ENCODE measurements at places on chromosomes 6 and 20.

DNA sequence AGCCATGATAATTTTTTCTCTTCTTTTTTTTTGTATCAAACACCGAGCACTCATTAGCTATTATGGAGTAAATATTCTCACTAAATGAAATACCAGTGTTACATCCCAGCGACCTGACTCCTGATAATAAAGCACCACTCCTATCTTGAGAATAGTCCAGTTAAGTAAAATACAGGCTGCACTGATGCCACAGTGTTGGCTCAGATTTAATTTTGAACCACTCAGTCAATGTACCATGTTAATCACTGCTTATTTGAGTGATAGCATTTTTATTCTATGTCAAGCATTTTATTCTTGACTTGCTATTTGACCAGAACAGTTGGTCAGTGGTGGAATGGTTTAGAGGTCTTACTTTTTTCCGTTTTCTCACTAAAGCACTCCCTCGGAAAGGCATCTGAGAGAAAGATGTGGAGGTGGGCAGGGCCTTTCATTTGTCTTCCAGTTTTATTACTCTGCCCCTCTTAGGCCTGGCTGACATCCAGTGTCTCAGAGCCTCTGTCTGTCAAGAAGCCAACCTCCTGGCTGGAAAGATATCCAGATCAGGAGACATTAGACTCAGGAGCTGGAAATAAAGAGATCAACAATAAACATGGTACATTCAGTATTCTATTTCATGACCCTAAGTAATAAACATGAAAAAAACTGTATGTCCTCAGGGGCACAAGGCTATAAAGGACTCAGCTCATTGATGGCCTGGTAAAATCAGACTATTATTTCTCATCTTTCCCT, 457.8 kb downstream of the EPM2A start:
- DNase-seq, result no peak

- no peak for DNase-seq
These were observed 47.6 kb upstream of the SMIM8 start for GRCh38 chr6:87274660-87275274.

DNA sequence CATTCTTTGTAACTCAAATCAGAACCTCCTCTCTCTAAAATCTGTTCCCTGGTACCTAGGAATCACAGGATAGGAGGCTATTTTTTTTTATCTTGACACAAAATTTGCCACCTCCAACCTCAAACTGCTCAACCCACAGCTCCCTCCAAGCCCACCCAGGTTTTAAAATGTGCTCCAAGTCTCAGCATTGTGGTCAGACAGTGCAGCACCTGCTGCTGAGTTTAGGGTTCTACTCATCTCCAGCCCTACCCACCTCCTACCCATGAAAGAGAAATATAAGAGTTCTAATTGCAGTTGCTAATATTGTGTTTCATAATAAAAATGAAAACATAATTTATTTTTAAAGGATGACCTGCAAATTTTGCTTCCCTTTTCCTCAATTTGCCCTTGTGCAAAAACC, 496.5 kb downstream of the MAFB start:
- no peak for DNase-seq

DNA sequence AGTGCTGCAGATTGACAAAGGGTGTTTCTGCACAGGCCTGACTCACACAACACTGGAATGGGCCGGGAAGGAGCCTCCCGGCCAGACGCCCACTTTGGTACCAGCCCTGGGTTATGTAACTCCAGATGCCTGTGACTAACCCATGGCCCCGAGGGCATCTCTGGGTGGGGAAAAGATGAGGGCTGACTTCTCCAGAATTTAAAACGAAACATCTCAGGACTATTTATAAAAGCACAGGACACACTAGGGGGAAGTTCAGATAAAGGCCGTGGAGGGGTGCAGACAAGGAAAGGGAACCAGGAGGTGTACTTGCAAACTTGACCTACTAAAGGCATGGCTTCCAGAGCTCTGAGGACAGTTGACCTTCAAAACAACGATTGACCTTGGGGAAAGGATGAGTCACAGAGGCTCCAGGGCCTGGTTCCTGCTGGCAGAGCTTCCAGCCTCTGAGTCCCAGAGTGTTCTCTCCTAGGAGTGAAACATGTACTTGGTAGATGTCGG, 196.9 kb downstream of the NFATC2 start:
- no peak for DNase-seq

DNA sequence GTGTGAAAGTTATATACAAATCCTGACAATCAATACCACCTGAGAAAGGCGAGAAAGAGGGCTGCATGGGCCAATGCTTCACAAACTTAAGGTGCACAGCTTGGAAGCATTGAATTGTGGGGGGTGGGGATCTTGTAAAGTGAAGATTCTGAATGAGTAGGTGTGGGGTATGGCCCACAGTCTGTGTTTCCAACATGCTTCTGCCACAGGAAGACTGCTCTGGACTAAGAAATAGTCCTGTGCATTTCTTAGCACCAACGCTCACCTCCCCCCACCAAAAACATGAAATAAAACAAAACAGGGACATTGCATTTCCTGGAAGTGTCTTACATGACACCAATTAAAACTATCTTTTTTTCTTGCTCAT, 21.9 kb upstream of the TRAM2 start:
- DNase-seq, result no peak

DNA sequence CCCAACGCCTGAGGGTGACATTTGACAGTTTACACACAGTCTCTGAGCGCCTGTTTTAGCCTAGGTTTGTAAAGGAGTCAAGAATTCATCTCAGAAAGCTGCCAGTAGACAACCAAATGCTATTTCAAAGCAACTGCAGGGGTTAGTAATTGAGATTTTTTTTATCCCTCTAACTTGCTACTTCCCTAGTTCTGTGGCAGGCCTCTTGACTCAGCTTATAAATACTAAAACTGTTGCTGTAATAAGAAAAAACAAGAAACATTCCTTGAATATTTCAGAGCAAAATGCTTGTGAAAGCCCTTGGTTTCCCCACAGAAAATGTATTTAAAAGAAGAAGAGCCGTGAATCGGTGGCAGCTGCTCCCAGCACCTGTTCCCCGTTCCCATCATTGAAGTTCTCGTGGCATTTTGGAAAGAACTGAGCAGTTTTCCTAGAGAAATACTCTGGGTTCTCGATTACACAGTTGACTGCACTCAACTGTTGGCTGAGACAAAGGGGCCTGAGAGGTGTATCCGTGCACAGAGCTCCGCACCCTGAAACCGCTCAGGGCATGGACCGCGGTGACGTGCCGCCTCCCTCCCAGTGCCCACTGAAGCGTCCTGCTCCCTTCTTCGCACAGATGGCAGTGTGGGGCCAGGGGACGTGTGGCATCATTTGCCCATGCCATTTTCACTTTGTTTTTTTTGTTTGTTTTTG, 20.9 kb downstream of the DLL1 start:
- no peak for DNase-seq

DNA sequence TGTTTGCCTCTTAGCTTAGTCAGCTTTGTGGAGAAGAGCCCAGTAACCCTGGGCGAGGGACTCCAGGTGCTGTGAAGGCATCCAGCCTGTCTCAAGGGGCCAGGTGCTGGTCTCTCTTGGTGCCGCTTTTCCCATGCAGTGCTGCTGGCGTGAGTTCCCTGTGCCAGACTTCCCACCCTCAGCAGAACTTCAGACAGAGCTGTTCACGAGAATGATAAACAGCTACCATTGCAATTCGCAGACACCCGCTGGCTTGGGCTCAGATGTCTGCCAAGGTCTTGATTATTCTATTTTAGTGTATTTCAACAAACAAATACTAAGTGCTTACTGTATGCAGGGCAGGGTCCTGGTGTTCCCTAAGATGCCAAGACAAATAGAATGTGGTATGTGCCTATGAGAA, 57.7 kb downstream of the RNF217 start:
- DNase-seq, result no peak

DNA sequence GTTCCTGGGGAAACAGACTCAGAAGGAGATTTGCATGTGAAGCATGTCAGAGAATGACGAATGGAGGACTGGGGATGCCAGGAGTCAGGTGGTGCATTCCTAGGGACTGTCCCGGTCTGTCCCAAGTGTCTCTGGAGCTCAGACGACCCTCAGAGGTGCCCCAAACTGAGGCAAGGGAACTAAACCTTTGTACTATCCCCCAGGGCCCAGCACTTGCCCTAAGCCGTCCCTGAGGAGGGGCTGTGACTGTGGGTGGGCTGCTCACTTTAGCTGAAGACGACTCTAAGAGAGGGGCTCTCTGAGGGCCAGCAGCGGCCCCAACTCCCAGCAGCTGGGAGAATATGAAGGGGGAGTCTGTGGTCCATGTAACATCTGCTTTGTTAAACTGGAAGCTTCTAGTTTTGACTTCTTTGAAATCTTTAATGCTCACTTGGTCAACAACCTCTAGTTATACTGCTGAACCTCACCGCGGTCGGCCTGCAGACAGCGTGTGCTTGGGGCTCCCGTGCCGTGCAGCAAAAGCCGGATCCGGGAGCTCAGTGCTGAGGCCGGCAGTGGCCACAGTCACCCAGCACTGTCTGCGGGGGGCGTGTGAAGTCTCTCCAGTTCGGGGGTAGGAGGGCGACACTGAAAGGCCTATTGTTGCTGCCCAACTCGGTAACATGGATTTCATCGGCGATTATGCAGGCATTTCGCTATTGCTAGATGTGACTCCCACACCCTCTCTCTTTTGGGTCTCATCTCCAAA, 34.2 kb downstream of the TUBB2B start:
- DNase-seq, result no peak

DNA sequence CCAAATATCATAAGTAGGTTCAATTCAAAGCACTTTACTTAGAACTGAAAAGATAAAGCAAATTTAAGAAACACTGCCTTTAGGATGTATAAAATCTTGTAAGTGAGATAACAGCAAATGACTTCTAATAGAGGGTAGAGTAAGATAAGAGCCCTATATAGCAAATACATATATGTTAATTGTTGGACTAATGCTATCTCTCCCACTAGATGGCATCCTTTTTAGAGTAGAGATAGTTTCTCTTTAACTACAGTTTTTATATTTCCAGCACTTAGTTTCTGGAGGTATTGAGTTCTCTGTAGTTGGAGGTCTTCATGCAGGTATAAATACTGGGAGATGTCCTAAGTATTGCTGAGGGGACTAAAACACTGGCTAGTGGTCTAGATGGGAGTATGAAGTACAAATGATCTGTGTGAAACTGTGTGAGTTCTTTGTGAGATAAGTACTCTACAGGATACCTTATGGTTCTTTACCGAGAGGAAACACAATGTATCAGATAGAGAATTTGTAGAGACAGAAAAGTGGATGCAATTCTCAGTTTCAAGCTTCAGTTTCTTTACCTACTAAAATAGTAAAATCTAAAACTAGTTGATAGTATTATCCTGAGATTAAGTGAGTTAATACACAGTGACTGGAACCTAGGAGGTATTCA, 399.3 kb downstream of the KHDRBS2 start:
- no peak for DNase-seq

DNA sequence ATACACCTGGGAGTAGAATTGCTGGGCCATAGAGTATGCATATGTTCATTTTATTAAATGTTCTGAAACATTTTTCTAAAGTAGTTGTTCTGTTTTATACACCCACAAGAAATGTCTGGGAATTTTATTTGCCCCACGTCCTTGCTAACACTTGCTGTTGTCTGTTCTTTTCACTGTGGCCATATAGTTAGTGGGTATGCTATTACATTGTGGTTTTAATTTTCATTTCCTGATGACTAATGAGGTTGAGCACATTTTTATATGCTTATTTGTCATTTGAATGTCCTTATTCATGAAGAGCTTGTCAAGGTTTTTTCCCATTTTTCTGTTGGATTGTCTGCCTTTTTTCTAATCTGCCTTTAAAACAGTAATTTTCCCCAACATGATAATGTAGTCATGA, 41.5 kb upstream of the TGM3 start:
- DNase-seq, result no peak

DNA sequence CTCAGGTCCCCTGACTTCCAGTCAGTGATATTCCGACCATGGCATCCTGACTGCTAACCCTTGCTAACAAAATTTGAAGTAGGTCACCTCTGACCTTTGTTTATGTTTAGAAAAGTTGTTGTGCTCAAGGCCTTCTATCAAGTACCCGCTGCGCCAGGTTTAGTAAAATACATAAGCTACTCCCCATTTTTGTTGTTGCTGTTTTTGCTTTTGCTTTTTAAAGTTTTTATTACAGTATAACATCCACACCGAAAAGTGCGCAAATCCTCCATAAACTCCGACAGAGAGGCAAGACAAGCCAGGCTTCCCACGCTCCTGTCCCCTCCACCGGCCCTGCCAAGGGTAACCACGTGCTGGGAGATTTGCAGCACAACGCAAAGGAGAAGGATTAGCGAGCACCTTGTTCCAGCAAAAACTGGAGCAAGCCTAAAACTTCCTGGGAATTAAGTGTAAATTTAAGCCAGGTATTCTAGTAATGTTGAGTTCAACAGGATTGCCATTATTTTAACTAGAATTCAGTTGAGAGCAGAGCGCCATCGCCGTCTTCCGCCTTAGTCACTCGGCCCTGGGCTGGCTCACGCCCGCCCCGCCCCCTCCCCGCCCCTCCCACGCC, 17.8 kb upstream of the HMGN4 start:
- no peak for DNase-seq
